ENCODE measurements at places on chromosomes 2 and 18.

DNA sequence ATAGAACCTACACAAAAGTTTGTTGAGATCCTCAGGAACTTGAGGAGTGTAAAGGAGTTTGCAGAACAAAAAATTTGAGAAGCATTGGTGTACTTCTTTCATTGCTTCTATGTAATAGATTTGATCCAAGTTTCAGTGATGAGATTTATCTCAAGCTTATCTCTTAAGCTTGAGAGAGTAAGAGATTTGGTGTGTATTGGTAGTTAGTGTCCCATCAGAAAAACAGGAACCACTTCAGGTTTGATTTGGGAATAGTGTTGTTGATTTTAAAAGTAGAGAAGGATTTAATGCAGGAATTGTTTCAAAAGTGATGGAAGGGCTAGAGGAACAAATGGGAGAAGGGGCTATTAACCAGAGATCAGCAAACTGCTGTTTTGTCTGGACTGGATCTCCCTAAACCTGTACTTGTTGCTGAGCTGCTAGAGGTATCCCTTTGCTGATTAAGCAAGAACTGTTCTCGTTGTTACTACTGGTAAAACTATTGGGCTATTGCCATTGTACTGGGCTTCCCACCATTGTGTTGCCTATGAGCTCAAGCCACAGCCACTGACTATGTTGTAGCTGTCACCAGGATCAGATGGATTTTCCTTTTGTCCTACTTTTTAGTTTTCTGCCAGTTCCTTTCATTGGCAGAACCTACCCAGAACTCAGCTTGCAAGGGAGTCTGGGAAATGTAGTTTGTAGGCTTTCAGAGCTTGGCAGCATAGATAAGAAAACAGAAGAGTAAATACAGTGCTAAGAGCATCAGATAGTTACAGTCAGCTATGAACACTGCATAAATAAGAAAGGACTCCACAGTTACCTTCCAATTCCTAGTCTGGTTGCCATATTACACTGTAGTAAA is 39.3 kb downstream of the RAB10 start:
- DNase-seq: no peak

GRCh38 chr18:63586431-63586830 is 712 bp upstream of the SERPINB13 start:
- no peak for DNase-seq

- no peak for DNase-seq
Measured at GRCh38 chr2:161116509-161116908, 43.7 kb upstream of the TANK start.

GRCh38 chr2:106021662-106022028 is 172.5 kb downstream of the UXS1 start:
- DNase-seq: no peak

All from T-helper 2 cell (primary cell).